ENCODE measurements at places on chromosomes 5 and 9. TPM values are rescaled to one million over a fixed set of nuclear protein-coding genes. Genes with fewer than 3 reads are reported as not detected.

The ADRA1B gene
- polyA plus RNA-seq = 0.85 TPM

GRCh38 chr5:6487081-6487480 is 38.4 kb downstream of the UBE2QL1 start:
- no peak for DNase-seq

GRCh38 chr9:90970608-90971007 is 169.0 kb downstream of the SYK start:
- no peak for DNase-seq

GRCh38 chr5:171137768-171138525 is 171.1 kb upstream of the TLX3 start:
- DNase-seq = no peak

DNA sequence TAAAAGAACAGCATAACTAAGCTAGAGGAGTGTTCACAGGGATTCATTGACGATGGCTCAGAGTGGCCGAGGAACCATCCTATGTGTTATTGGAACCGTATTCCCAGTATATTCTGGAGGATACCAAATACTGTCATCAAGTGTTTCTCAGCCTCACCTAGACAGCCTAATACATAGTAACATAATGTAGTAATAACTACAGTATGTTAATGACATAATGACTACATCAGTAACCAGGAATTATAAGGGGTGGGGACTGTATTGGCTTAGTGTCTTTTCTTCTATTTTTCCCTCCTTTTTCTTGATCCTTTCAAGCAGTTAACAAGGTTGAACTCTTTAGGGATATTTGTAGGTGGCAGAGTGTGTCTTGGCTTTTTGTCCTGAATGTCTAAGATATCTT is 26.6 kb upstream of the C9 start:
- no peak for DNase-seq

The HSPA5 gene
- polyA plus RNA-seq = 354 TPM

DNA sequence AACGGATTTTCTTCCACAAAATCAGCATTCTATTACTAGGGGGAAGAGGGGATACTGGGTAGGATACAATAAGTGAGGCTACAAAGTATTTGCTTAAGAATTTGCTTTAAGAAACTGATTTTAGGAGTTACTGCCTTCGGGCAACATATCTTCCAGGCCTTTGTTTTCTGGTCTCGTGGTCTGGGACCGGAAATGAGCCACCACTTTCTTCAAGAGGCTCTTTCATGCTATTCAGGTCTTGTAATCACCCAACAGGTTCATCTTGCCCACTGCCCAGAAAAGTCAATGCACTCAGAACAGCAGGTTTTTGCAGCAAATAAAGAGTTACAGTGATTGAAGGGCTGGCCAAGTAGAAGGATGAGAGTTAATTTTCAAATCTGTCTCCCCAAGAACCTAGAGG is 6.6 kb upstream of the AOPEP start:
- no peak for DNase-seq

The SLC1A1 gene
- 19.6 TPM for polyA plus RNA-seq

The LOX gene
- 156 TPM for polyA plus RNA-seq

- no peak for DNase-seq
Measured at GRCh38 chr9:86807367-86807976, 139.8 kb downstream of the GAS1 start.

The EDIL3 gene
- 19.0 TPM for polyA plus RNA-seq

The LPAR1 gene
- polyA plus RNA-seq = 77.1 TPM

DNA sequence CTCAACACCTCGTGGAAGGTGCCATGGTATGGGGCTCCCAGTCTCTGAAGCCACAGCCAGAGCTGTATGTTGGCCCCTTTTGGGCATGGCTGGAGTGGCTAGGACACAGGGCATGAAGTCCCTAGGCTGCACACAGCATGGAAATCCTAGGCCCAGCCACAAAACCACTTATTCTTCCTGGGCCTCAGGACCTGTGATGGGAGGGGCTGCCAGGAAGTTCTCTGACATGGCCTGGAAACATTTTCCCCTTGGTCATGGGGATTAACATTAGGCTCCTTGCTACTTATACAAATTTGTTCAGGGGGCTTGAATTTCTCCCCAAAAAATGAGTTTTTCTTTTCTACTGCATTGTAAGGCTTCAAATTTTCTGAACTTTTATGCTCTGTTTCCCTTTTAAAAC is 2091.2 kb upstream of the ACO1 start:
- no peak for DNase-seq

GRCh38 chr5:127358284-127358683 is 67.7 kb downstream of the MEGF10 start:
- no peak for DNase-seq

DNA sequence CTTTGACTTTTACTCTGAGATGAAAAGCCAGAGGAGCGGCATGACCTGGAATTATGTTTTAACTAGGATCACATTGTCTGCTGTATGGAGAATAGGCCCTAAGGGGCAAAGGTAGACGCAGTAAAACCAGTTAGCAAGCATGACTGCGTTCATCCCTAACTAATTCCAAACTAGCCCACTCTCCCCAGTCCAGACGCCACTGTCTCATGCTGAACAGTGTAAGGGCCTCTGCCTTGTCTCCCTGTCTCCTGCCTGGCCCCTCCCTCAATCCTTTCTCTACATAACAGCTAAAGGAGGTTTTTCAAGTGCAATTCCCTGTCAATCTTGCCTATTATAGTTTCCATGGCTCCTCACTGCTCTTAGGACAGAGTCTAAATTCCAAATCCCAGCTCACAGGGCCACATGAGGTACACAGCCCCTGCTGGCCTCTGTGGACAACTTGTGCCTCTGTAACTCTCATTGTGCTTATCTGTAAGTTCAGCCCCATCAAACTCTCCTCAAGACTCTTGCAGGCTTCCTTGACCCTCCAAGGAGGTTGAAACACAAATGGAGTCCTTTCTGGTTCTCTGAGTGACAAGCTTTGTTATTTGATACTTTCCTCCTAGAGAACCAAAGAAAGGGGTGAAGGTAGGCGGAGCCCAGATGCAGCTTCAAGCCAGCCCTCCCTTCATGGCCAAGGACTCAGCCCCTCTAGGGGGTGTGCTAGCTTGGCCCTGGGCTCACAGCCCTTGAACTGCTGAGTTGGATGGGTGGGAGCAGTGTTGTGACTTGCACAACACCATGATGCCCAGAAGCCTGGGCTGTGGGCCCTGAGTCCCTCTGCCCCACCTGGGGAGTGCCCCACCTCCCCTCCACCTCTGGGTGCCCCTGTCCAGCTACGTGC is 16.0 kb upstream of the SLC22A4 start:
- no peak for DNase-seq

The NPR3 gene
- 23.8 TPM for polyA plus RNA-seq

DNA sequence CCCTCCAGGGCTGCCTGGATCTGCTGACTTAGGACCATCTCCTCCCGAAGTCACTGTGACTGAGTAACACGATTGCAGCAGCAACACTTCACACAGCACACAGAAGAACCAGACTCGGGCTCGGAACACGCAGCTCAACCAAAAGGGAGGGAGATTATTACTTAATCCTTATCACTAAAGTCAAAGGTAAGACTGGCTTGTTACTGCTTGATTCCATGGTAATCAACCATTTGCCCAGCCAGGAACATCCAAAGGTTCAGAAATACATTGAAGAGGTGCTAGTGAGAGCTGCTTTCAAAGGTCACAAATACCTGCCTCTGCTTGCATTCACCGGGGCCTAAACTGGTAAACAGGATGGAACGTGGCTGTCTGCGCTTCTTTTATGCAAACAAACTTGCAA is 7.7 kb downstream of the FBP1 start:
- DNase-seq = no peak

DNA sequence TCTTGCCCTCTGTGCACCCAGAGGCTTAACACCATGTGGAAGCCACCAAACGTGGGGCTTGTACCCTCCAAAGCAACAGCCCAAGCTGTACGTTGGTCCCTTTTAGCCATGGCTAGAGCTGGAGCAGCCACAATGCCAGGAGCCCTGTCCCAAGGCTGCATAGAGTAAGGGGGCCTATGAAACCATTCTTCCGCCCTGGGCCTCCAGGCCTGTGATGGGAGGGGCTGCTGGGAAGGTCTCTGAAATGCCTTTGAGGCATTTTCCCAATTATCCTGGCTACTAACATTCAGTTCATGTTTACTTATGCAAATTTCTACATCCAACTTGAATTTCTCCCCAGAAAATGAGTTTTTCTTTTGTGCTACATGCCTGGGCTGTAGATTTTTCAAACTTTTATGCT is 33.8 kb downstream of the CHSY3 start:
- DNase-seq = no peak

GRCh38 chr9:37956904-37957663 is 53.2 kb upstream of the SLC25A51 start:
- no peak for DNase-seq

DNA sequence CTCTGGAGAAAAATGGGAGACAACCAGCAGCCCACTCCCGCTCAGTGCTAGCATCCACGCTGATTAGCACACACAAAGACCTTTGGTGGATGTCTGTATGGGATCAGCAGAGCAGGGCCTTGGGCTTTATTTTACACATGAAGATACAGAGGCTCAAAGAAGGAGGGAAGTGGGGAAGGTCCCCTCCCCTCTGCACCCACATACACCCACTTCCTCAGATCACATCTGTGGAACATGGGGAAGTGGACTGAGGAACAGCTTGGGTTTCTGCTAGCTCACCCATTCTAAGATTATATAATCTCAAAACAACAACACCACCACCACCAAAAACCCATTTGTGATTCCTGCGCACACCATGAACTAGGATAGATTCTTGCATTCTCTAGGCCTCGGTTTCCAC is 14.0 kb downstream of the GGTA1 start:
- no peak for DNase-seq

DNA sequence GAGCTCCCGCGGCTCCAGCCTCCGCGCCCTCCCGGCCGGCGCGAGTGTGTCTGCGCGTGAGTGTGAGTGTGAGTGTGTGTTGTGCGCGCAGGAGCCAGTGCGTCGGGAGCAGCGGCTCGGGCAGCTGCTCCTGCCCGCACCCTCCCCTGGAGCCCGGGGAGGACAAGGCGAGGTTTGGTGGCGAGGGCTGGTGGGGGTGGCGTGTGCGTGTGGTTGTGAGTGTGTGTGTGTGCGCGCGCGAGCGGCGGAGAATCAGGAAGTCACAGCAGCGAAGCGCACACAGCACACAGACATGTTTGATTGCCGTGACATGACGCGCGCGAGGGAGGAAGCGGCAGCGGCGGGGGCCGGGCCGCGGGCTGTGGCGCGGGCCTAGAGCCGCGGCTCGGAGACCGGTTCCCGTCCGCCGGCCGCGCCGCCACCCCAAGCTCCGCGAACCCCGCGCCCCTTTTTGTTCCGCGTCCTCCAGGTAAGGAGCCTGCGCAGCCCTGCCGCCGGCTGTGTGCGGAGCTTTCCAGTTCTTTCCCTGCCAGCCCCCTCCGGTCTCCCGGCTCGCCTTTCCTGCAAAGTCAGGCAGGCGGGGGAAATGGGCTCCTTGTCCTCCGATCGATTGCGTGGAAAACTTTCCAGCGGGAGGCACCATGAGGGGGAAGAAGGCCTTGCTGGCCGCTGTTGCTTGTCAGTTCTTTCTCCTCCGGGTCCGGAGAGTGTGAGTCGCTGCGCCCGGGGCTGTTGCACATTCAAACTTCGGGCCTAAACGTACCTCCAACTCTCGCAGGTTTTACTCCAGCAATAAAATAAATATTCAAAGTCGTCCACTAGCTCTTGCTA is 2.4 kb downstream of the SMARCA2 start:
- DNase-seq = peak; percentile 51

DNA sequence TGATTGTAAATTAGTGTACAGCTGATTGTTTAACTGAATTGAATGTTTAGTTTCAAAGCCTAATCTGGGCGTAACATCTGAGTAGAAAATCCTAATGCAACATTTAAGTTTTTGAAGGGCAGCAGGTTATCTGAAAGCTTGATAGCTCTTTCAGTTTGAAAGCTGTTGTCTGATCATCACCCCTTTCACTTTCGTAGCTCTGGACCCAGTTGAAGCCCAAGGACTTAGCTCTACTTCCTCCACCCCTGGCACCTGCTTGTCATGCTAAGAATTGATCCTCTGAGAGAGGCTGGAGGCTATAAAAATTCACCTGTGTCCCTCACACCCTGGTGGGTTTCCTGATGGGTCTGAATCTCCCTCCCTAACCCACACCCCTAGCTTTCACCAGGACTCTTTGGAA is 86.0 kb downstream of the ZFAND5 start:
- no peak for DNase-seq

The ARHGEF28 gene
- 46.6 TPM for polyA plus RNA-seq

The FBP1 gene
- polyA plus RNA-seq = 57.4 TPM

DNA sequence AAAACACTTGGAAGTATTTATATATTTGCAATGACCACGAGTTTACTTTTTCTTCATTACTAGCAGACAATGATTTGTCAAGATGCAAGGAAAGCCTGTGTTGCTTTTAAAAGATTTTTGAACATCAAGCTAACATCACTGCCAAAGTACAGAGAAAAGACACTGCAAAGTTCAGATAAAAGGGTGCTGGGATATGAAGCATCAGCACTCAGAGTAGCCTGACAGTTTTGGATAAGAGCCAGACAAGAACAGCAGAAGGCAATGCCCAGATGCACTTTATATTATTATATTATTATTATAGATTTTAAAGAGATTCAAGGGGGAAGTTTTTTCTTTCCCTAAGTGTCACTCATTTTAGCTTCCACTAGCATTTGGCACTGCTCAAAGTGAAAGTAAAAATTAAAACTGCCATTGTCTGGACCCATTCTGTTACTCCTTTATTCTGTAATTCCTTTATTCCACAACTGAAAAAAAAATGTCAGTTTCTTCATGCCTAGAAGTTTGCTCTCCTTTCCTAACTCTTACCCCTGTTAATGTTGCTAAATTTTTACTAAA is 240.6 kb downstream of the EFNA5 start:
- DNase-seq = no peak

DNA sequence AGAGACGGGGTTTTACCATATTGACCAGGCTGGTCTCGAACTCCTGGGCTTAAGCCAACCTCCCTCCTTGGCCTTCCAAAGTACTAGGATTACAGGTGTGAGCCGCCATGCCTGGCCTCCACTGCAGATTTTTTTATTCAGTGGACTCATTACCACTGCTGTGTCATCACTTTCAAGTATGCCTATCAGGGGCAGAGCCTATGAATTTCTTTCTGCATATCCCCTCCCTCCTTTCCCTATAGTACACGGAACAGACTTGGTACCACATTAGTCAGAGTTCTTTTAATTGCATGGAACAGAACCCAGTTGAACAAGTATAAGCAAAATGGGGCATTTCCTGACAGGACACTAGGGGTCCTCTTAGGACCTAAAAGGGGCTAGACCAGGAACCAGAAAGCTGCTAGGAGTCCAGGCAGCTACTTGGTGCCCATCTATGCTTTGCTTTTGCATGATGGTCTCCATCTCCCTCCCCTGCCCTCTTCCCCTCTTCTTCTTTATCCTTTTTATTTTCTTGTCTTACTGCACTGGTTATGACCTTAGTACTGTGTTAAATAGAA is 5.8 kb downstream of the BSPRY start:
- DNase-seq = no peak

All from left renal pelvis (tissue), 4 donors.